ENCODE measurements at places on chromosomes 7 and 10.

DNA sequence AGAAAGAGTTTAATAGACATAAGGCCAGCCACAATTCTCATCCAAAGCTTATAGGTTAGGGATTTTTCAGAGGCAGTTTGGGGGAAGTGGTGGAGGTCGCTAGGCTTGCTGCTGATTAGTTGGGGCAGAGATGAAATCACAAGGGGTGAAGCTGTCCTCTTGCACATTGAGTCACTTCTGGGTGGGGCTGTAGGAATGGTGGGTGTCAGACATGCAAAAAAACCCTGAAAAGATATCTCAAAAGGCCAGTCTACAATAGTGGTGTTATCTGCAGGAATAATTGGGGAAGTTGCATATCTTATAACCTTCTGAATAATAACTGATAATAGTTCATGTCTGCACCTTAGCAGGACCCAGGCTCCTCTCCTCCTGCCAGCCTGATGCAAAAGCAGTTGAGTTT is 2.1 kb downstream of the FAM24B start:
- DNase-seq, result no peak

DNA sequence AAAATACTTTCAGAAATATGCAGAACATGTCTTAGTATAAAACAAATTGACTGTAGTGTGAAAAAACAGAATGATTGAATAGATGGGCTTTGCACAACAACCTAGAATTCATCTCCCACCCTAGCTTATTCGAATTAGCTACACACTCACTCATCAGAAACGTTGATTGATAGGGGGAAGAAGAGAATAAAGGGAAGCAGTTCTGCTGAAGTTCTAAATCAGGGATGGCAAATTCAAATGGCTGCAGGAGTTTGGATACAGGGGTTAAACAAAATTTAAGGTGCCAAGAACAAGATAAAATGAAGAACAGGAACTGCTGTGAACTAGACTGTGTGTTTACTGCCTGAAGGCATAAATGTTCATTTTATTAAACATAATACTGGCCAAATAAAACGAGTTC is 9.0 kb downstream of the CD36 start:
- no peak for DNase-seq

DNA sequence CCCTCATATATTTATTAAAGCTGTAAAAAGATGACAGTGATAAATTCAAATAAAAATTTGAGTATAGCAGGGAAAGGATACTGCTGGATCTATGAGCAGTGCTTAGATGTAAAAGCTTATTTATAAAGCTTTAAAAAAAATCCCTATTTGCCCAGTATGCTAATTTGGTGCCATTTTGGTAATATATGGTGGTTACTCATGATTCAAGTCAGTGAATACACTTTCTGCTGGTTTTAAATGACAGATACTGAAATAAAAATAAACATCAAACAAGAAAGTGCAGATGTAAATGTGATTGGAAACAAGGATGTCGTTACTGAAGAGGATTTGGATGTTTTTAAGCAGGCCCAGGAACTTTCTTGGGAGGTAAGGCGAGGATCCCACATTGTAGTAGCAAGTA is 134.4 kb upstream of the SAMD8 start:
- DNase-seq, result no peak

- DNase-seq, result no peak
These were observed 137.9 kb upstream of the MKI67 start for GRCh38 chr10:128263891-128264688.

- DNase-seq, result peak; percentile 94
These were observed 115.4 kb downstream of the ZMIZ1 start for GRCh38 chr10:79184145-79184625.

- DNase-seq, result no peak
These were observed 6.8 kb upstream of the VSIR start for GRCh38 chr10:71780156-71780555.

DNA sequence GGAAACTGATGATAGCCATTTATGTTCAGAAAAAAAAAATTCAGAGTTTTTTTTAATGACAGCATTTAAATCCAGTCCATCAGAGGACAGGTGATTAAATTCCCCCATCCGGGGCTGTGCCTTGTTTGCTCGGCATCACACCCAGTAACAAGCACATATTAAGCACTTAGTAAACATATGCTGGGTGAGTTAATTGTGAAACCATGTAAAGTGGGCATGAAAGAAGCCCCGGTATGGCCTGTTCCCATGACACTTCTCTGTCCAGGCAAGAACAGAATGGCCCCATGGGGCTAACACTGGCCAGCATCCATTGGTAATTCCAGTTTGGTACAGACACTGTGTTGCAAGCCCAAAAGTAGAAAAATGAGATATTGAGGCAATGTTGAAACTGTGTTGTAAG is 220.8 kb upstream of the RNF32 start:
- DNase-seq, result no peak

DNA sequence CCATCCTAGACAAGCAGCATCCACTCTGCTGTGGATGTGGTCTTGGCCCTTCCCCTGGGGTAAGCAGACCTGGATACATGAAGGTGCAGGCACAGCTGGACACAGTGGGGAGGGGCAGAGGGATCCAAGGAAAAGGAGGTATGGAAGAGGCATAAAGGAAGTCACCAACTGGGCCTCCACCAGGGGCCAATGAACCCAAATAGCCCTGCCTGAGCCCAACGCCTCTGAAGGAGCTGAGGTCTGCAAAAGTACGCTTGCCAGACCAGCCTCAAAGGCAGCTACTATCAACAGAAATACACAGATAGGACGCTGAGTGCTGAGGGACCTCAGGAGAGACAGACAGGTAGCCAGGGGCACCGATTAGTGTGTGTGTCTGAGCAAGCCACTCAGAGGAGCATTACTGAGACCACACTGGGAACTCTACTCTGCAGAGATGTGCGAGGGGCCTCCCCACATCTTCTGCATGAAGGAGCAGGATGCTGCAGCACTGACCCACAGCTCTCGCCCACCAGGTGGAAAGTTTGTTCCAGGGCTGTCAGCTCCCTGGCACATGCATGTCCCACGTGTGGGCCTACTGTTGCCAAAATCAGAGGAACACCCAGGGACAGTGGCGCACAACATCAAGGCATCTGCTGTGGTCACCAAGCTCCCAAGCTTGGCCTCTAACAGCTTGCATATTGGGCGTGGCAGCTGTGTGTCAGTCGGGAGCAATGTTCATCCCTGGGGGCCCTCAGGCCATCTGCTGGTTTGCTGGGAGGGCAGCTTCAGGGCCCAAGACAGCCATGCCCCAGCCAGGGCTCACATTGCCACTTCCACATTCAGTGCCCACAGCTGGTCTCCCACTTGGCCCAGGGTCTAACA is 40.0 kb downstream of the MKI67 start:
- no peak for DNase-seq

DNA sequence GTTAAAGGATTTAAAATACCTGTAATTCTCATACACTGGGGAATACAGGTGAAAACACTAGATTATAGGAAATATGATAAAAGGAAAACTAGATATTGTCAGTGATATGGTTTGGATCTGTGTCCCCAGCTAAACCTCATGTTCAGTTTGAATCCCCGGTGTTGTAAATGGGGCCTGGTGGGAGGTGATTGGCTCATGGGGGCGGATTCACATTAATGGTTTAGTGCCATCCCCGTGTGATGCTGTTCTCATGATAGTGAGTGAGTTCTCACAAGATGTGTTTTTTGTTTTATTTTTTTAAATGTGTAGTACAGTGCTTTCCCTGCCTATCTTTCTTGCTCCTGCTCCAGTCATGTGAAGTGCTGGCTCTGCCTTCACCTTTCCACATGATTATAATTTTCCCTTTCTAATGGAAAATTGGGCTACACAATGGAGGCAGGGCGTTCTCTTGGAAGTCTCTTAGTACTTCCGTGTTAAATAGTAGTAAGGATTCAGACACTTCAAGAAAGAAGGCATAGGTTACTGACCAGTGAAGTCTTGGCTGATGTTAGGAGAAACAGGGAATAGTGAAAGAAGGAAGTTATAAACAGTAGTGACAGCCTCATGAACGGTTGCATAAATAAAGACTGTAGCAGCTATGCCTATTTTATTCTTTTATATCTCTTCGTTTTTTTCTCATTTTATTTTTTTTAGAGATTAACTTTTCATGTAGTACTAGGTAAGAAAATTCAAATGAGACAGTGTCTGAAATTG is 386.4 kb downstream of the SUGCT start:
- DNase-seq, result no peak

GRCh38 chr7:75571209-75571608 is 79.1 kb downstream of the SPDYE5 start:
- no peak for DNase-seq

DNA sequence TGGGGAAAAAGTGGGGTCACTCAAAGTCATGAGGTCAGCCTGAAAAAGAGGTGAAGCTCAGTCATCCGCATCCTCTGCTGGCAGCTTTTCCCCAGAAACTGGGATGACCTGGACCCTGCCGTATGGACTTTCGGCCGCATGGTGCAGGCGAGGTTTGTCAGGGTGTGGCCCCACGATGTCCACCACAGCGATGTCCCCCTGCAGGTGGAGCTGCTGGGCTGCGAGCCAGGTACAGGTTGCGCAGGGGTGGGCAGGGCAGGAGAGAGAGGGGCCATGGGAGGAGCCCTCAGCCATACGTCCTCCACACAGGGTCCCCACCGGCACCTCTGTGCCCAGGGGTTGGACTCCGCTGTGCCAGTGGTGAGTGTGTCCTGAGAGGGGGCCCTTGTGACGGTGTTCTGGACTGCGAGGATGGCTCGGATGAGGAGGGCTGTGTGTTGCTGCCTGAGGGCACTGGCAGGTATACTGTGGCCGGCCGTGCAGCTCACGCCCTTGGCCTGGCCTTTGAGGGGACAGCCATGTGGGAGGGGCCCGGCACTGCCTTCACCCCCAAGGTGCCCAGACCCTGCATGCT is 23.0 kb upstream of the ZNF467 start:
- no peak for DNase-seq

DNA sequence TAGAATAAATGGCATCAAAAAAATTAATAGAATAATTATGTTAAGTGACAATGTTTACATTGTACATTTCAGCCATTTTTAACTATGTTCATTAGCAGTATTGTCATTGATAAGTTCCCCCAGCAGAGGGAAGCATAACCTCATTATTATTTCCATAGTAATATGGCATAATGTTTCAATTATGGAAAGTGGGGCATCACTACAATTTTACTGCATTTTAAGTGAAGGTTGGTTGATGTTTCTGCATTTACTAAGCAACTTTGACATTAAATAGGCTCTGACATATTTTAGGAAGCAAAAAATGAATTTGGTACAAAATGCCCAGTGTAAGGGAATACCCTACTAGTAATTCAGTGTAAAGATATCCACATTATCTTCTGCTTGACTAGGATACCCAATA is 218.3 kb downstream of the SEMA3A start:
- peak; percentile 30 for DNase-seq

- peak; percentile 70 for DNase-seq
These were observed 311.4 kb upstream of the LRGUK start for GRCh38 chr7:133815611-133816210.

- no peak for DNase-seq
These were observed 155.0 kb upstream of the SEMA3C start for GRCh38 chr7:81073931-81074251.

DNA sequence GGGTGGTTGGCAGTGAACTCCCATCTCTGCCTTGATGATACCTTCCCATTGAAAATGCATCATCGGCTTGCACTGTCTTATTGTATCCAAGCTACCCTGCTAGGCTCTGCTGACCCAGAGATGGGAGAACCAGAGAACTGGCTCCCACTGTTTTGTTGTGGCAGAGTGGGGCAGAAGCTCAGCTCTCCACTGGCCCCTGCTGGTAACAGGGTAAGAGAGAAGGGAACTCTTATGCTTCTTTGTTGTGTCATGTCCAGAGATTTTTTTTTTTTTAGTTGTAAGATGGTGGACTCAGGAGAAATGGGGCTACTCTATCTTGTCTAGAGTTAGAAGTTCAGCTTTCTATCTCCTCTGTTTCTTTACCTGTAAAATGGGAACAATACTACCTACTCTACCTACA is 100.5 kb upstream of the SDK1 start:
- no peak for DNase-seq

- DNase-seq, result no peak
These were observed 86.8 kb downstream of the HBP1 start for GRCh38 chr7:107255602-107256001.

DNA sequence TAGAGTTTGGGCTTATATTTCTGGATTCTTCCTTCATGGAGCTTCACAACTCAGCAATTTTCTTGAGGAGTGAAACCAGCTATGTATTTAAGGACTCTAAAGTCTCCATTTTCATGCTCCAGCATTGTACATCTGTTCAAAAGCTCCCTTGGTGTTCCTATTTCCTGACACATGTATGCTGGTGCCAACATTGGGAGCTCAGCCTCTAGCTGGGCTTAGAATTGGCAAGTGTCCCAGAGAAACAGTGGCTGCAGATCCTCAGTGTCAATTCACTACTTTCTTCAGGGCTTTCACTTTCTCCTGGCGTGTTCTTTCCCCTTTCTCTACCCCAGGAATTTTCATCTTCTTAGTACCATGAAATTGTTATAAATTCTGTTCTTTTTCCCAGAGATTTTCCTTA is 103.1 kb downstream of the ZNF467 start:
- no peak for DNase-seq

DNA sequence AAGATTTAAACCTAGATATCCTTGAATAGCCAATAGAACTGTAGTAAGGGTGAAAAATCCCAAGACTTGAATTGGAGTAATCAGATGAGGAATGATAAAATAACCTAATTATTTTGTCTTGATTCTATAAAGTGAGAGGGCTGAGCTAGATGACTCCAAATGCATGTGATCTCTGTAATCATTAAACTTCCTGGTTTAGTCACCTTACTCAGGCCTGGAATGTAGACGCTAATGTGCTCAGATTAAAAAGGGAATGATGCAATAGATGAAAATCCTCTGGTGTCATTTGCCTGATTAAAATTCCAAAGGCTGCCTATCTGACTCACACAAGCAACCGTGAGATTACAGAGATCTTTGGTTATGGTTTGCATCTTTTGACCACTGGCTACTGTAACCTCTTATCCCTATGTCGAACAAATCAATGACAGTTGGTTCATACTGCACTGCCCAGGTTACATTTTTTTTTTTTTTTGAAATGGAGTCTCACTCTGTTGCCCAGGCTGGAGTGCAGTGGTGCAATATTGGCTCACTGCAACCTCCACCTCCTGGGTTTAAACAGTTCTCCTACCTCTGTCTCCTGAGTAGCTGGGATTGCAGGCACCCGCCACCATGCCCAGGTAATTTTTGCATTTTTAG is 2.9 kb upstream of the HKDC1 start:
- peak; percentile 98 for DNase-seq

DNA sequence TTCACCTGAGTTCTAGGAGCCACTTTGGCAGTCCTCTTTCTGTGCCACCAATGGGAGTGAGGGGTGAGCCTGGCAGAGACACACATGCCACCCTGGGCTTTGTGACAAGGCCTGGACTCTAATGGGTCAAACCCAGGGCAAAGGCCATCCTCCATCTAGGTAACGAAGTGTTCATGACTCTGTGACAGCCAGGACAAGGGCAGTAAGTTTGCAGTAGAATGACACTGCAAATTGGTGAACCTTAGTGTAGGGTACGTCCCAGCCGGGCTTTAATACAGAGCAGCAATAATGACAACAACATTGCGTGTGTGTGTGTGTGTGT is 43.3 kb downstream of the PAPSS2 start:
- no peak for DNase-seq
